ENCODE measurements at places on chromosomes 5 and 9. TPM values are rescaled to one million over a fixed set of nuclear protein-coding genes. Genes with fewer than 3 reads are reported as not detected.

Gene DMGDH
- 0.40 TPM for total RNA-seq

Gene UTP15
- 10.2 TPM for total RNA-seq

Gene RORB
- total RNA-seq = not detected

Gene ENTR1
- total RNA-seq = 14.2 TPM

Gene PCDHAC2
- total RNA-seq = 0.20 TPM

All from lung microvascular endothelial cell (primary cell).